ENCODE measurements at places on chromosomes 7 and 10.

DNA sequence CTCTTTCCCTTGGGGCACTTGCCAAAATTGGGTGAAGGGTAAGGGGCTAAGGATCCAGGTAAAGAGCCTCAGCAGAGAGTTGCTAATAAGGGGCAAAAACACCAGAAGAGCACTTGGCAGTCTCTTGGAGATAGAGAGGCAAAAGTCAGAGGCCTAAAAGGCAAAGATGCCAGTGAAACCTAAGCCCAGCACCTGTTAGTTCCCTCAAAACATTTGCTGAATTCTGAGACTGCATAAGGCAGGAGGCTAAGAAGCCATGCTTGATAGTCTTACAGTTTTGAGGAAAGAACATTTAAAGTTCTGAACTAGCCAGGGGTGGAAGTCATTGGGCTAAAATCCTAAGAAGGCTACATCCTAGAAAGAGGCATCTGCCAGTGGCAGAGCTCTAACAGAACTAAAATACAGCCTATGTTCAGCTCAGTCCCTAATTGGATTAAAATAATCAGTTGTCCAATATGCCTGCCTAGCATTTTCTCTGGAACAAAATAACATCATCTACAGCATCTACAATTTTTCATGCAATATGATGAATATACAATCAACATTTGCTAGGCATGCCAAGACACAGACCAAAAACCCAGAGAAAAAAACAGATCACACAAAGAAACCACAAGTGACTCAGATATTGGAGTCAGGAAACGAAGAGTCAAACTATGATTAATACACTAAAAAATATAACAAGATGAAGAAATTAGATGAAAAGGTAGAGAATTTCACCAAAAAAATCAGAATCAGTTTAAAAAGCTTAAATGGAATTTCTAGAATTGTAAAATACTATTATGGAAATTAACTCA, 7.7 kb downstream of the HTR7 start:
- no peak for DNase-seq

GRCh38 chr7:100886936-100887515, 2.5 kb downstream of the UFSP1 start:
- DNase-seq, result peak; percentile 33

DNA sequence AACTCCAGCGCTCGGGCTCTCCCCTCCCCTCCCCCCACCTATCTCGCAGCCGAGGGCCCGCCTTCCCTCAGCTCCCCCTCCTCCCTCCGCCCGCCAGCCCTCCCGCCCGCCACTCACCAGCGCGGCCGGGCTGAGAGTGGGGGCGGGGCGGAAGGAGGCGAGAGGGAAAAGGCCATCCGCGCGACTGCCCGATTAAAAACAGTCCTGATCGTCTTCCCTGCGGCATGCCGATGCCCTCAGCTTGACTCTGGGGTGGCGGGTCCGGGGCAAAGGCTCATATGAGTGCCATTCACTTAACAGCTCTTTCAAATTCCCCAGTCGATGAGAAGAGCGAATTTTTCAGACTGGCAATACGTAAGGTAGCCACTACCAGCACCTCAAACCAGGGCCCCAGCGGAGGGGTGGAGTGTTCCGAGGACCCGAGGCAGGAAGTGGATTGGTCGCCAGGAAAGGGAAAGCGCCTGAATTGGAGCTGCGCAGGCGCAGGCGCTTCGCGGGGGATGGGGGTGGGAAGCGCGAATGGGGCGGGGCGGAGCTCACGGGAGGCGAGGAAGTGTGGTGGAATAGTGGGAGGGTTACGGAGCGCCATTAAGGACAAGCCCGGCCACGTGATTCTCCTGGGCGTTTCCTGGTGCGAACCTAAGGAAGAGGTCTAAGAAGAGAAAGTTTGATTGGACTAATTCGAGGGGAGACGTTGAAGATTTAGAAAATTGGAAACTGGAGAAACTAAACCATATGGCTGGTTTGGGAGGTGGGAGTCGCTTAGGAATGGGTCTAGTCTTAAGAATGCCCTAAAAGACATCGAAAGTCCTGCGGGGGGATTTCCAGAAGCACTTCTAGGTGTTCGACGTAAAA, at the start of gene UPF2:
Gene UPF2 (minus strand): TSS at position 13 of the 855 bp plus-strand sequence. CDS start 7,386 bp downstream, outside the sequence.
- peak; percentile 97 for DNase-seq

DNA sequence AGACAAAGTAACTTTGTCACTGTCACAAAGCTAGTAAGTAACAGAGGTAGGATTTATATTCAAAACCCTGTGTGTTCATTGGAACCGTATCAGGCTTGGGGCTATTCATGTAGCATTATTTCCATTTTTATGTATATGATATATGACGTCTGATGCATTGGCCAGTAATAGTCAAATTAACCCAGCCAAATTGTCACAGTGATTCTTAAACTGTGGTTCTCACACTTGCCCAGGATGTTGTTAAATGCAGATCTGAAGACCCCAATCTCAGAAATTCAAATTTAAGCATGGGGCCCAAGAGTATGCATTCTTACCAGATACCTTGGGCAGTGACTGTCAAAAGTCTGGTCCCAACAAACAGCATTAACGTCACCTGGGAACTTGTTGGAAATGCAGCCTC, 63.9 kb downstream of the C1GALT1 start:
- DNase-seq, result no peak

DNA sequence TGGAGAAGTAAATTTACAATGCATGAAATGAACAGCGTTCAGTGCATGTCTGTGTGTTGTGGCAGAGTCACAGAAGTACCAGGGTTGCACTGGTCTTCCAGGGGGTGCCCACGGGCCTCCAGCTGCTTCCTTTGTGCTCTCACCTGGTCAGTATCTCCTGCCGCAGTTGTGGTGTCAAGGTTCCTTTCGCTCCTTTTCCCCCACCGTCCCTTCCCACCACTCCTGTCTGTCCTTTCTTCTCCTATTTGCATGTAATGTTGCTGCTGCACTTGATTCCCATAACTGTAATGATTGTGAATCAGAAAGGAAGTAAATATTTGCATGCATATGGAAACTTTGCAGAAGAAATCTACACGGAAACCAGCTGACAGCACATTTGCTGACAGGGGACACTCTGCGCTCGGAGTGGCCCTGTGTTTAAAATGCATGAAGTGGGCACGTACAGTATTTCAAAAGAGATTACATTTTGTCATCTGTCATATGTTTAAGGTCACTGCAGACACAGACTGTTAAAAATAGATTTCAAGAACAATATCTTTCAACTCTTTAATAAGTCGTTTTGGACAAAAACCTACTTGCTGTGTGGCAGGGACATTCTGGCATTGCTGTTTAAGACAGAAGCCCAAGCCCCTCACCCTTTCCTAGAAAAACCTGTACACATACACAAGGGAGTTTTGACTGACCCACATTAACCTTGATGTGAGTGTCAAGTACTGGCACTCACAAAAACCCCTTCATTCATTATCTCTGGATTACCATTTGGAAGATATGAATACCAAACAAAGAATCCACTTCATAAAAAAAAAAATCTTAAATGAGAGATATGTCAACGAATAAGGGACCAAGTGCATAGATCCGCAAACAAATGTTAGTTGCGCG, 336.7 kb upstream of the KLF6 start:
- DNase-seq, result no peak

DNA sequence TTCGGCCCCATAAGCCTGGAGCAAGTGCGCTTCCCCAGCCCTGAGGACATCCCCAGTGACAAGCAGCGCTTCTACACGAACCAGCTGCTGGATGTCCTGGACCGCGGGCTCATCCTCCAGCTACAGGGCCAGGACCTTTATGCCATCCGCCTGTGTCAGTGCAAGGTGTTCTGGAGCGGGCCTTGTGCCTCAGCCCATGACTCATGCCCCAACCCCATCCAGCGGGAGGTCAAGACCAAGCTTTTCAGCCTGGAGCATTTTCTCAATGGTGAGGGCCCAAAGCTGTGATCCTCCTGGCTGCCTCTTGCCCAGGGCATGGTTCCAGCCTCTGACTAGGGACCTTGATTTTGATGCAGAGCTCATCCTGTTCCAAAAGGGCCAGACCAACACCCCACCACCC, 10.1 kb downstream of the IRF5 start:
- no peak for DNase-seq

DNA sequence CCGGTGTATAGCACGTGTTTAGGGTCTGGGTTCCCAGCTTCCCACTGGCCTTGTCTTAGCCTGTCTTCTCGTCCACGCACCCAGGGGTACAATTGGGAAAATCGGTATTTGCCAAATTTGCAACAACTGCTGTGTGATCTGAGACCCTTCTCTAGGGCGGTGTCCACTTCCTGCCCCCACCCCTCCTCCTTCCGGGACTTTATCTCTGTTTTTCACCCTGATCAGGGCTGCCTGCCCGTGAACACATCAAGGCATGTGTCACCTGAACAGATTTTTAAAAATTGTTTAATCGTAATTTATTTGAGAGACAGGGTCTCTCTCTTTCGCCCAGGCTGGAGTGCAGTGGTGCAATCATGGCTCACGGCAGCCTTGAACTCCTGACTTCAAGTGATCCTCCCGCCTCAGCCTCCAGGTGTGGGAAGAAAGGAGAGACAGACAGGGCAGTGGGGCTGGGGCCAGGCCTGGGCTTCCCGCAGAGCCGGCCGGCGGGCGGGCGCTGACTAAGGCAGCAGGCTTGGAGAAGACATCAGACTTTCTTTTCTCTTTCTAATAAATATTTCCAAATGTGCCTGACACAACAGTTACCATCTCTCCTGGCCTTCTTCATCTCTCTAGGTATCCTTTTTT, 27.5 kb downstream of the ELFN1 start:
- DNase-seq, result no peak

GRCh38 chr10:113142601-113143362, 192.7 kb downstream of the TCF7L2 start:
- no peak for DNase-seq

DNA sequence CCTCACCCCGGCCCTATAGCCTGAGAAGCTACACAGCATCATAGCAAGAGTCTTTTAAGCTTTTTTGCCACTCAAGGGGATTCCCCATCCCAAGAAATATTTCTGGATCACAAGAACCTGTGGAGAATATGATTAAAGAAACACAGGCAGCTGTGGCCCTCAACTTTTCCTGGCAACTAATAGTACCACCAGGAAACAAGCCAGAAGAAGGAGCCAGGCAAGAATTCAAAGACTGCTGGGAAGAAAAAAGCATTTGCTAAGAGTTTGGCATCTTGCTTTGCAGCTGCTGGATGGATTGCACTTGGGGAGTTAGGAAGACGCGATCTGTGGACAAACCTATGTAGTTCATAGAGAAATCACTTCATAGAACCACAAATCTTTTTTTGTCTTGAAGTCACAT, 437.8 kb downstream of the PLXDC2 start:
- no peak for DNase-seq

GRCh38 chr7:22663357-22663718, 63.7 kb upstream of the IL6 start:
- no peak for DNase-seq

DNA sequence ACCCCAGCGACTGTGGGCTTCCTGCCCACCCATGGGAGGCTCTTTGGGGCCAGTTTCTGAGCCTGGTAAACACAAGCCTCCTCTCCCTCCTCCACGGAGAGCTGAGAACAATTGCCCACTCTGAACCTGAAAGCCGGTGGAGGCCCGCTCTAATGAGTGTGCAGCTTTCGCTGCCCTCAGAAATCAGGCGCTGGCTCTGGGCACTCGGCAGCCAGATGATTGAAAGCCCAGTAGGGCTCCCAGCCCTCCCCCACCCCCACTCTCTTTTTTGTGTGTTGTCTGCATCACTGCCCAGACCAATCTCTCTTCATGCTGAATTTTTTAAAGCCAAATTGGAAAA, 438.9 kb downstream of the RPS24 start:
- DNase-seq, result no peak

DNA sequence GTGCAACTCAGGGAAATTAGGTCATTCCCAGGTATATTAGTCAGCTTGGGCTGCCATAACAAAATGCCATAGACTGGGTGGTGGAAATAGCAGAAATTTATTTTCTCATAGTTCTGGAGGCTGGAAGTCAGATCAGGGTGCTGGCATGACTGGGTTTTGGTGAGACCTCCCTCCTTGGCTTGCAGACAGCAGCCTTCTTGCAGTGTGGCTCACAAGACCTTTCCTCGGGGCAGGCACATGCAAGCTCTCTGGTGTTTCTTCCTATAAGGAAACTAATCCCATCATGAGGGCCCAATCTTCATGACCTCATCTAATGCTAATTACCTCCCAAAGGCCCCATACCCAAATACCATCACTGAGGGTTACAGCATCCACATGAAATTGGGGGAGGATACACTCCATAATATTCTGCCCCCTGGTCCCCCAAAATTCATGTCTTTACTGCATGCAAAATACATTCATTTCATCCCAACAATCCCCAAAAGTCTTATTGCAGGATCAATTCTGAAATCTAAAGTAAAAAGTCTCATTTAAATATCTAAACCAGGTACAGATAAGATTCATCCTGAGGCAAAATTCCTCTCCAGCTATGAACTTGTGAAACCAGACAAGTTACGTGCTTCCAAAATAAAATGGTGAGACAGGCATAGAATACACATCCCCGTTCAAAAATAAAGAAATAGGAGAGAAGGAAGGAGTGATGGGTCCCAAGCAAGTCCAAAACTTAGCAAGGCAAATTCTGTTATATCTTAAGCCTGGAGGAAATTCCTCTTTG, 17.4 kb upstream of the CBLL1 start:
- DNase-seq, result no peak

DNA sequence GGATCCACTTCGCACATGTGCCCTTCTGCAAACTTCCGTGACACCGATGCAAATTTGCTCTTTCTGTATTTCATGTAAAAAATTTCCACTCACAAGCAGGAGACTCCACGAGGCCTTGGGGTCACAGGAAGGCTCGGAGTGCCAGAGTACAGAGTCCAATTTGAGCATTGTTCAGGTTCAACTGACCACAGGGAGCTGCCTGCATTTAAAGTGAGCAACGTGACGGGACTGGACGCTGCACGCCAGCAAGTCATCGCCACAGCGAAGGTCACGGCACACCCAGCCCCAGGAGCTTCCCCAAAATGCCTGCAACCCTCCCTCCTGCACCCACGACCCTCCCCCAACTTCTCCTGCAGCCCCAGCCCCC, 41.5 kb upstream of the NKX6-2 start:
- no peak for DNase-seq

DNA sequence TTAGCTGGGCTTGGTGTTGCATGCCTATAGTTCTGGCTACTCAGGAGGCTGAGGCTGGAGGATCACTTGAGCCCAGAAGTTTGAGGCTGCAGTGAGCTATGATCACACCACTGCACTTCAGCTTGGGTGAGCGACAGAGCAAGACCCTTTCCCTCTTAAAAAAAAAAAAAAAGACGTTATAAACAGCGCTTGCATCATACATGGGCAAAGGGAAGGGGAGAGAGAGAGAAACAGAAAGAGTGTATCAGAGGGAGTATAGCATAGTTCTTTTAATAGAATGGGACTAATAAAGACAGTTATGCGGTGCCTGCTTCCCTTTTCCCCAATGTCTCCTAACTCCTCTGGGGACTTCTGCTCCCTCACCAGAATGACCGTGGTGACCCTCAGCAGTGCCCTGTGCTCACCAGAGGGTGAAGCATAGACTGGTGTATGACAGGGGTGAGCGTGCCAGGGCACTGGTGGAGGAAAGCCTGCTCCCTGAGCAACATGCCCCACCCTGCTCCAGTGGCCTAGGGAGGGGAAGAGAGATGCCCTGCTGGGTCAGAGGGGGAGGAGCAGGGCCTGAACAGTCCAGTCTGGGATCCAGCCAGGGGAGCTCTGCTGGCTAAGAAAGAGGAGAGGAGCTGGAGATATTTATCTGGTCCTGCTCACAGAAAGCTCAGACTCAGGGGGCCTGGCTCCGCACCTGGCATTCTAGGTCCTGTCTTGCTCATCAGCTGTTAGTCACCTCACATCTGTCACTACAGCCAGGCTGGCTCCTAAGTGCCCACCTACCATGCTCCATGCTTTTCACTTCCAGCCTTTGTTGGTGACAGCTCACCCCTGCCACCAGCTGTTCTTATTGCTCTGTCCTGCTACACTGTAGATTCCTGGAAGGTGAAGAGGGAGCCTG, 2.2 kb downstream of the PDZD7 start:
- no peak for DNase-seq
